ENCODE measurements at places on chromosomes 16 and 17.

- no peak for DNase-seq
Measured at GRCh38 chr17:16676676-16677268, 13.3 kb upstream of the CCDC144A start.

DNA sequence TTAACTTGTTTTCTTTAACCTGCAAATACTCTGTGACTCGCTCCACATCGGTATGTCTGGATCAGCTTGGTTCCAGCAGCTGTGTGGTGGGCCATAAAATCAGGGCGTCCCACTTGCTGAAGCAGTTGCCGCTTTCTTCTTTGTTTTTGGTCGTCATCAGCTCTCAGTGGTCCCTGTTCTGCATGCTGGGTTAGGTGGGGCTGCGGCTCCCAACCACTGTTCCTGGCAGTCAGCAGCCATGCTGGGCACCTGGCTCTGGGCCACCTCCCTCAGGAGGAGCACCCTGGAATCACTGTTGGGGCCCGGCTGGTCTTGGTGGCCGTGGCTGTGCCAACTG lies 23.0 kb downstream of the MGRN1 start:
- no peak for DNase-seq

DNA sequence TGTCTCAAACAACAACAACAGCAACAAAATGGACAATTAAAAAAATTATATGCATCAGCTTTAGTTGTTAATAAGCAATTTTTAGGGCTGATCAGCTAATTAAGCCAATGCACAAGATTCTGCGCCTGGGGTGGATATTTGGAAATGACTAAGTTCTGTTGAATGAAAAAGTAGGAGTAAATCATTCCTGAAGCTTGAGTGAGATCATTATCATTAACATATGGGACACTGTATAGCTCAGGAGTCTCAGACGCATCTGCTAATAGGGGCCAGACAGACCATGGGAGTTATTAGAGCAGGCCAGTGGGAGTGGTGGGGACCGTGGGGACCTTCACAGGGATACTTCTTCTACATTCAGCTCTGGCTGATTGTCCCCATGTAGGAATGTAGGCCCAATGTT lies 22.8 kb downstream of the IRX5 start:
- DNase-seq, result no peak

GRCh38 chr17:38926293-38927070 lies 1.1 kb downstream of the LASP1NB start:
- no peak for DNase-seq

GRCh38 chr17:45231481-45232116 lies 9.9 kb downstream of the FMNL1 start:
- no peak for DNase-seq

GRCh38 chr16:13781575-13782338 lies 138.2 kb upstream of the ERCC4 start:
- no peak for DNase-seq

DNA sequence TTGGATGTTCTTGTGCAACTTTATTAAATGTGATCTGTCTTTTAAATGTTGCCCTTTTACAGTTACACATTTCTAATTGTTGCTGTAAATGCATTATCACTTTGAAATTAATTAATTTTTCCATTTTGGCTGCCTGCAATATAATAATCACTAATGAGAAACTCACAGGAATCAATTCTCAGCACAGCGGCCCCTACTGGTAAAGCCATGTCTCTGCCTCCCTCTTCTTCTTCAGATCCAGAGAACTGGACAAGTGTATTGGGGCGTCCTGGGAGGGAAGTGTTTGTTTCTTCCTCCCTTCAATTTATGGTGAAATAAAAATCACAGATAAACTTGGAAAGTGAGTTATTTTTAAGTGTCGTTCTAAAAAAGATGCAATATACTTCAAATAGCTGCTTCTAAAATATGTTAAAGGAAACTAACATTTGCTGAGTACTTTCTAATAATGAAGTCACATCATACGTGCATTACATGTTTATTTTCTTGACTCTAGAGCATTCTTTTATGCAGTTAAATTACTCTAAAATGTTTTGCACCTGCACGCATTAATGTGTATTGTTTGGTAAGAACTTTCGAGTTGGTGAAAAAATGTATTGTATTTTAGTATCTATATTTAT lies 338.0 kb downstream of the WWOX start:
- DNase-seq, result no peak

DNA sequence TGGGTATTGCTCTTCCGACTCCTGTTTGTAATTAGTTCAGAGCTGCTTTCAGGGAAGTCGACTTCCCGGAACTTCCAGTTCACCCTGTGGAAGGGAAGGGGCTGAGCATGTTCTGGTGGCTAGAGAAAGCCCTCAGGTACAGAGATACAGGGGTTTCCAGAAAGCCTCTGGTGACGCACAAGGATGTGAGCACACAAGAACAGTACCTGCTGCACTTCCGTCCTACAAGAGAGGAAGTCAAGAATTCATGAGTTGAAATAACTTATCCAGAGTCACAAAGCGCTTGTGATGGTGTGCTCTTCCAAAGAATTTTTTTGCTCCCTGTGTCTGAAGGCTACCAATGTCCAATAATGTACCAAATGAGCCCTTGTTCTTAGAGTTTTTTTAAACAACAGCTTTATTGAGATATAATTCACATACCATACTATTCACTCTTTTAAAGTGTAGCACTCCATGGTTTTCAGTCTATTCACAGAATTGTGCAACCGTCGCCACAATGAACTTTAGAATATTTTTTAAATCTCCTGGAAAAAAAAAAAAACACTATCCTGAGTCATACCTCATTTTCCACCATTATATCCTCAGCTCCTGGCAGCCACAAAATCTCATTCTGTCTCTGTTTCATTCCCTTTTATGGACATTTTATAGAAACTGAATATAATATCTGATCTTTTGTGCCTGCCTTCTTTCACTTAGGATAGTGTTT lies 327.6 kb downstream of the CDH13 start:
- DNase-seq, result no peak

GRCh38 chr16:1973461-1974156 lies 1.8 kb downstream of the TBL3 start:
- DNase-seq, result no peak

- DNase-seq, result no peak
Measured at GRCh38 chr17:47808830-47809480, 12.6 kb downstream of the OSBPL7 start.

- no peak for DNase-seq
Measured at GRCh38 chr17:15469260-15469659, 1.8 kb upstream of the CDRT4 start.

- DNase-seq, result no peak
Measured at GRCh38 chr17:19344311-19345066, 18.0 kb downstream of the B9D1 start.

DNA sequence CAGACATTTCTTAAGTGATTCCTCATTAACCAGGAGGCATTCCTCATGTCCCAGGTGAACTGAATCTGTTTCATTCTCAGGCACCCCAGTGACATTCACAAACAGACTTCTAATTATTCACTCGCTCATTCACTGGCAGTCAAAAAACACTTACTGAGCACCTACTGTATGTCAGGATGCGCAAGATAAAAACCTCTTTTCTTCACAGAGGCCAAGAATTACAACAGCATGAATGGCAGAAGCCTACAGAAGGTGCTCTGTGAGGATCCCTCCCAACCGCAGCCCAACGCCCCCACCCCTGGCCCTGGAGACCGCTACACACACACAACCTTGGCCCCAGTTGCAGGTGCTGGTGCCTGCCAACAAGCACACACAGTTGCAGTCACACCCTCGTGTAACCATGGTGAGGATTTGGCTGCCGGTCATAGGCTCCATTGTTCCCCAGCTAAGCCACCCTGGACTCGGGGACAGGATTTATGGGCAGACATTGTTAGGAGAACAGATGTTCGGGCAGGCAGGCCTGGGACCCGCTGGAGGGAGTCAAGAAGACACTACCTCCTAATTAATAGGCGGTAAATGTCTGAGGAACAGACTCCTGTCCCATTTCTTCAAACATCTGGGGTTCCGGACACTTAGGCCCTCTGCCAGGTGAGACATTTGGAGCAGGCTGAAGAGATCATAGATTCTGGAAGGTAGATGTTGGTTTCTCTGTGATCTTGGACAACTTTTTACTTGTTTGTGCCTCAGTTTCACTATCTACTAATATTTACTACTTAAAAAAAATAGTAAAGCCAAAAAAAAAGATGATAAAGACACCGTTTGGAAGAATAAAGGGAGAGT lies 43.2 kb downstream of the CUEDC1 start:
- peak; percentile 76 for DNase-seq

GRCh38 chr16:79929260-79929965 lies 328.9 kb upstream of the MAF start:
- no peak for DNase-seq
